ENCODE measurements at places on chromosomes 5 and 9.

GRCh38 chr5:91562922-91563321, 179.8 kb upstream of the ARRDC3 start:
- DNase-seq = no peak

GRCh38 chr9:114588651-114589526, 1.3 kb downstream of the ATP6V1G1 start:
- no peak for DNase-seq

DNA sequence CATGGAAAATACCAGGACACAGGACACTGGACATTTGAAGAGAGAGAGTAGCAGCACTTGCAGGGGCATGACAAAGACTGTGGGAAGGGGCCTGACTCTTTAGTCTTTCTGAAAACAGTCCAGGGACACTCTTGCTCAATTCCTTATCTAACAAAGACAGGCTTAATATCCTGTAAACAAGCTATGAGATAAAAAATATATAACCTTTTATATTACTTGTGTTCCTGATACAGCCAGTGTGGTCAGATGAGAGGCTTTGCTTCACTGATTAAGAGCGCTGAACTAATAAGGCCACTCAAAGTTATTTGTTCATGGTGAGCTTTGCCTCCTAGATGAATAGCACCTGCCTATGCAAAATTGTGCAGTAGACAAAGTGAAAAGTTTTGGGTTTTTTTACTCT, 518.7 kb downstream of the LRRC70 start:
- no peak for DNase-seq

GRCh38 chr5:38453921-38454320, 102.5 kb downstream of the LIFR start:
- DNase-seq = no peak

- DNase-seq = no peak
Measured at GRCh38 chr5:79151942-79152671, 40.5 kb downstream of the BHMT start.

- no peak for DNase-seq
Measured at GRCh38 chr5:171984748-171985419, 21.6 kb downstream of the FBXW11 start.

DNA sequence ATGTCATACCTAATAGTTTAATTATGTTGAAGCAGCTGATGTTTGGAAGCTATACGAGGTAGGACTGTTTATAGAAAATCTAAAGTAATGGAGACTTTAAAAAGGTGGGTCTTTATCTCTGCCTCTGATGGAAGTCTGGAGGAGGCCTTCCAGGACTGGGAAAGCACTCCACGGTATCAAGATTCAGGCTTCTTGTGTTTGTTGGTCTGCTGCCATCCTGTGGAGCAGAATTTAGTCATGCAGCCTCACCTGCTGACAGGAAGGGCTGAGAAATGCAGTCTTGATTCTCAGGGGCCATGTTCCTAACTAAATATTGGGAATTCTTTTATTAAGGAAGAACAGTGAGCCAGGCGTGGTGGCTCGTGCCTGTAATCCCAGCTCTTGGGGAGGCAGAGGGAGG, 15.9 kb downstream of the SPDL1 start:
- DNase-seq = no peak

DNA sequence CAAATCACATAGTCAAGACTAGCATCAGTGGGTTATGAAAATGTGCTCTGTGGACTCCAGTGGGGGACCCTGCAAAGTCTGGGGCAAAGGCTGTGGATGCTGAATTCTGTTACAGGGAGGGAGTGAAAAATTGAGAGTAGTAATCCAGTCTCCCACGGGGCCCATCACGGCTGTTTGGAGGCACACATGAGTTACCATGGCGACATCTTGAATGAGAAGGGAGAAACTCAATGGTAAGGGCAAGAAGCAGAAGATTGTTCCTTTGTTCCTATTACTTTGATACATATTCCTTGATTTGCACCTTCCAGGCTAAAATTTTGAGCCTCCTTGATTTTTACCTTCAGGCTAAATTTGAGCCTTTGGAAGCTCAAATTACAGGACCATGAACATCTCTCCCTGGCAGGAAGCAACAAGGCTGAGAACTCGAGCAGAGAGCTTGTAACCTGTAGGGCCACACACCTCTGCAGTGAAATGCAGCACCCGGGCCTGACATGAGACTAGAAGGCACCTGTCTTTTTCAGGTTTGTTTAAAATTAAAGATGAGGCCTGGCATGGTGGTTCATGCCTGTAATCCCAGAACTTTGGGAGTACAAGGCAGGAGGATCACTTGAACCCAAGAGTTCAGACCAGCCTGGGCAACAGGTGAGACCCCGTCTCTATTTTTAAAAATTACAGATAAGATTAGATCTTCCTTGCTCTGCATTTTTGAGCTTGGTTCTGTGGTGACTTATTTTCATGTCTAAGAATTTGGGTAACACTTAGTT, 31.0 kb upstream of the ZFR start:
- DNase-seq = no peak

- DNase-seq = no peak
Measured at GRCh38 chr5:14489643-14490042, 91.9 kb upstream of the OTULINL start.

DNA sequence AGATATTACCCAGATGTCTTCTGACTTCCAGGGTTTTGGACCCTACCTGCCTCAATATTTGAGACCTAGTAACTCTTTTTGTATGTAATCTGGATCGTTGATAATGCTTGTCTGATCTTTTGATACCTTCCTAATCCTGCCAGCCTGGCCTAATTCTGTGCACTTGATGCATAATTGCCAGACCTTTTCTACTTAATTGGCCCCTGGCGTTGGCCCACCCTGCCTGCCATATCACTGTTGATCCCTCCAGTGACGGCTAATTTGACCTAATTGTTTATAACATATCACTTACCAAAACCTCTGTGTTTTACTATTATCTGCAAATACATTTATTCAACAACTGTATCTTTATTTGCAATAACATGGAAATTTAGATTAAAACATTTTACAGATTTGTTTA, 49.0 kb downstream of the SLC44A1 start:
- DNase-seq = no peak

DNA sequence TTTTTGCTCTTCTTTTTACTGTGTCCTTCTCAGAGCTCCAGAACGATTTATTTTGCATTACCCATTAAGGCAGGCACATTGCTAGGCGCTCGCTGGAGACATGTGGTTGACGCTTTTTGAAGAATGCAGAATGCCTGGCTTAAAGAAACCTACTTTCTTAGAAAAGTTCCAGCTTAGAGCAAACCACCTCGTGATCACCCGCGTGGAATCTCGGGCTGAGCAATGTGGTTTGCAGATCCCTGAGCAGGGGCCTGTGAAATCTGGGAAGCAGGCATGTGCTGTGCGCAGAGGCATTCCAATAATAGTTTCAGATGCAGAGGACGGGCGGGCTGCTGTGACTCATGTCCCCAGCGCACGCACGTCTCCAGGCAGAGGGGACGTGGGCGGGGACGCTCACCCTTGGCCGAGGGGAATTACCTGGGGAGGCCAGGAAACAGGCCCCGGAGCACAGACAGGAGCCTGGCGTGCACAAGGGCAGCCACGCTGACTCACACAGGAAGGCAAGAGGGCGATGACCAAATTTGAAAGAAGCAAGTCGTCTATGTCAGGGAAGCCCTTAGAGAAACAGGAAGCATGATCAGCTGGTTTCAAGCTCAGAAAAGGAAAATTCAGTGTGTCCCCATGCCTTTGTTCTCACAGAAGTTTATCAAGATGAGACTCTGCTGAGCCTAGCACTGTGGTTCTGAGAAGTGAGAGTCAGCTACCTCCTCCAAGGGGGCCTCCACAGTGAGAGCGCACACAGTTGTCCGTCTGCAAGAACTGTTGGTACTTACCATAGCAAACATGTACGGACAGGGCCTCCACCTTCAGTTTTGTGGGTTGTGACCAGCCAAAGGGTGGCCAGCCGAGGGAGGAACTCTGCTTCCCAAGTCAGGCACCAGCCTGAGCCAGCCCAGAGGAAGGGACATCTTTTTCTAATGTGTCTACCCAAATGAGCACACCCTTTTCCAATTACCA, 218.6 kb downstream of the PIK3R1 start:
- peak; percentile 93 for DNase-seq

GRCh38 chr5:78753093-78753531, 104.5 kb upstream of the LHFPL2 start:
- no peak for DNase-seq

DNA sequence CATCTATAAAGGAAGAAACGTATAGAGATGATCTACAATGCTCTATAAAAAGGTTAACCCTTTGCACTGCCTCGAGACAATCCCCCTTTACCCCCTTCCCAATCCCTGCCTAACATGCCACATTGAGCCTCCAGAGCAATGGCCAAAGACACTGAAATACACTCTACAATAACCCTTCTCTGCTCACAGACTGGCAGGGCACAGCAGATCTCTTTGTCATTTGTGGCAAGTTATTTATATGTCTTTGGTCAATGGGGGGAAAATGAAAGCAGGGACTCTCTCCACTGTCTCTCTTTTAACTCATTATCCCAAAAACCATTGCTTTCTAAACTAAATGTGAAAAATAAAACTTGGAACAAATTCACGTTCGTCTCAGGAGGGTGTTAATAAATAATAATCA, 51.7 kb downstream of the PTCH1 start:
- DNase-seq = no peak

- DNase-seq = no peak
Measured at GRCh38 chr5:13643734-13644133, 300.8 kb downstream of the DNAH5 start.

DNA sequence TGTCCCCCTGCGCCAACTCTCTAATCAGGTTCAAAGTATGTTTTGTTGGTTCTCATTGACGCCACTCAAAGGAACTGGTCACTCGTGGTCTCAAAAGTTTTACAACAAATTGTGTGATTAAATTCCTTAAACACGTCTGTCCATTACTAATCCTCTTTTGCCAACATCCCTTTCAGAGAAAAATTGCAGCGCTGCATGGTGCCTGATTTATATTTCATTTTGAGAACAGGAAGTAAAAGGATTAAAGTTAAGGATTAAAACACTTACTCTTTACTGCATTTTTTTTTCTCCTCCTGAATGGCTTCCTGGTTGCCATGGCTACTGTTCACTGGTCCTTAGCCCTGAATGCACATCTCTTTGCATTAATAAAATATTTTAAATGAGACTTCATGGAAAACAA, 383.5 kb downstream of the GLIS3 start:
- DNase-seq = no peak
